ENCODE measurements at places on chromosomes 16 and 17.
A peak's percentile ranks its signal among the peaks of the same experiment; 100 is the strongest.

GRCh38 chr17:15434956-15435355 is 32.5 kb downstream of the CDRT4 start:
- no peak for DNase-seq

GRCh38 chr16:4123616-4124300 is 7.5 kb upstream of the ADCY9 start:
- no peak for DNase-seq

GRCh38 chr17:57166803-57167202 is 81.8 kb downstream of the AKAP1 start:
- DNase-seq, result no peak

- no peak for DNase-seq
Observed at GRCh38 chr17:64533784-64534183, 27.0 kb downstream of the CEP95 start.

DNA sequence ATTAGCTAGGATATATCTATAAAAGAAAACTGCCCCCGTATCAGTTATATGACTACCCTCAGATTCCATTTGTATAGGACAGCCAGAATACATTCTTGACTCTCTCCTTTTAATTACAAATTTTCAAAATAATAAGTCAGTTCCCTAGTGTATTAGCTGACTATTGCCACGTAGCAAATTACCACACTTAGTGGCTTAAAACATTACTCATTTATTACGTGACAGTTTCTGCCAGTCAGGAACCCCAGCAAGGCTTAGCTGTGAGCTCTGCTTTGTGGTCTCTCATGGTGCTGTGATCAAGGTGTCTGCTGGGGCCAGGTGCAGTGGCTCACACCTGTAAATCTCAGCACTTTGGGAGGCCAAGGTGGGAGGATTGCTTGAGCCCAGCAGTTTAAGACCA is 13.9 kb upstream of the SCNN1B start:
- no peak for DNase-seq

DNA sequence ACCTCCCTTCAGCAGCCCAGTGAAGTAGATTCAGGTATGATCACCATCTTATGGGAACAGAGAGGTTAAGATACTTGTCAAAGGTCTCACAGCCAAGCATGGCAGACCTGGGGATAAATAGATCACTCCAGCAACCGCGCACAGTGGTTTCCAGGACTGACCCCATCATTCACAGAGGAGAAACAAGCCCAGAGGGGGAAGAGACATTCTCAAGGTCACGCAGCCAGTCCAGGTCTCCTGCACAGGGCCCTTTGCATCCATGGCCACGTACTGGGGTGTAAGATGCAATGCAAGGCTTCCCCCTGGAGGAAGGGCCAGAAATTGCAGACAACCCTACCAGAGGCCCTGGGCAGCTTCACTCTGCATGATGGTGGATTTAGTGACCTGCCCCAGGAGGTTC is 19.9 kb downstream of the TLE7 start:
- no peak for DNase-seq

DNA sequence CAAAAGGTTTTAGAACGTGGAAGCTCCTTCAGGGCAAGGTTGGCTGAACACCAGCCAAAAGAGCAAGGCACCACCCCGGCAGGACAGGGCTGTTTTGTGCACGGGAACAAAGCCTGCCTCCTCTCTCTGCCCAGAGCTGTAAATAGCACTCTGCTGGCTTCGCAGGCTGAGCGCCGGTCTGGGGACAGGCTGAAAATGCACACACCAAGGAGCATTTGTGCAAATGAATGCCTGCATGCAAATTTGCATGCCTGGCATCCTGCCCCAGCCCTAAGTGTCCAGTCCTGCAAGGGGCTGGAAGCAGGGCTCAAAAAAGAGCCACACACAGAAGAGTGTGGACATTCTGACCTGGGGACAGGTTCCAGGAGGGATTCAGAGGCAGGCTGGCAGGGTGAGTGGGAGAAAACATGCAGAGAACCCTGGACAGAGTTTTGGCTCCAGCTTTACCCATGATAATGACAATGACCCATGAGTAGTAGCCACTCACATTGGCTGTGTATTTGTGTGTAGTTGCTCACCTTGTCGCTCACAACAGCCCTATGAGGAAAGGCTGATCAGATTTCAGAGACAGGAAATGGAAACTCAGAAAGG is 11.7 kb downstream of the ABAT start:
- no peak for DNase-seq

DNA sequence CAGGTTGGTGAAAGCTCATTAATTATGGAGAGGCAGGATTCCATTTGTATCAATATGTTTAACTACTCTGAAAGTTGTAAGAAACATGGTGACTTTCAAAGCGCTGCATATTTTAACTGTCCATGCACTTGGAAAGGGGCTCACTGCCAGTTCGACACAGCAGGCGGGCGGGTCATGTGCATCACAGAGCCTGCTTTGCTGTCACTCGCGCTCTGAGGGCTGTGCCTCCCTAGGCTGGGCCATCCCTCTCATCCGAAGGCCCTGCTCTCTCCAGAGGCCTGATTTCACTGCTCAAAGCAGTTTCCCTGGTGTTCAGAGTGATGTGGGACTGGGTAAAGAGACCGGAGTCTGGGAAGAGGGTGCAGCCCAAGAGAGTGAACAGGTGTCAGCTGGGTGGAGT is 422.0 kb upstream of the MON1B start:
- DNase-seq, result no peak

DNA sequence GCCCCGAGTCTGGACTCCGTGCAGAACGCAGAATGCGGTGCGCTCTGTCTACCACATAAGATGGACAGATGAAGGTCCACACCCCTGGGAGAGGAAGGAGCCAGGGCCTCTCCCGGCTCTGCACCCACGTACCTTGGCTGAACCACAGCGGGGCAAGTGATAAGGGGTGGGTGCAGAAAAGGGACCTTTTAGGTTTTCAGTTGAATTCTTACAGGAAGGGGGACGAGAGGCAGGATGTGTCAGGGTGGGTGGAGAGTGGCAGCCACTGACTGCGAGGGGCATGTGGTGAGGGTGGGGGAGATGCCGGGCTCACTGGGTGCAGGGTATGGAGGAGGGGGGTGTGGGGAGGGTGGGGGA is 372 bp downstream of the CD300A start:
- peak; percentile 39 for DNase-seq

GRCh38 chr16:21163576-21163975 is 5.1 kb downstream of the LDAF1 start:
- no peak for DNase-seq

DNA sequence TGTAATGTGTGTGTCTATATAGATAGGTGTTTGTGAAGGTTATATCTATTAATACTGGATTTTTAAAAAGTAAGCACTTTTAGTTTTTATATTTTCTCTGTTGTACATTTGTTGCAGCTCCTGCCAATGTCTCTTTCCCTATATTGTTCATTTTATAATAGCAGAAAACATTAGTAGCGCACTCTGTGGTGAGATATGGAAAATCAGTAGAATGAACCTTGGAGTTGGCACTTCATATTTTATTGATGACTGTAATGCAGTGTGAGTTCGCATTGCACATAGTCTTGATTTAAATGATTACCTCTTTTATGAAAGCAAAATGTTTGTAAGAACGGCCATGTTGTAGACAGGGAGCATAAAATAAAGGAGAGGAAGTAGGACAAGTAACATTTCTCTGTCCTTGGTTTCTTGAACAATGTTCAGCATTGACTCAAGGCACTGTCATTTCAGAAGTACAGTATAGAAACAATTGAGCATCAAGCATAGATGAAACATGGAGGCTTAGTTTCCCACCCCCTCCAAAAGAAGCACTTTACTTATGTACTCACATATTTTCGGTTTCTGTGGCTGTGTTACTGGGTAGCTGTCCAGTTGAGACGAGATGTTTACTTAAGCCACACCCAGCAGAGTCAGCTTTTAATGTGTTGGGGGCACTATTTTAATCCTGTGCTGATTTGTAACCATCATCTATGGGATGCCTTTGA is 74.0 kb downstream of the TANC2 start:
- DNase-seq, result no peak

- DNase-seq, result no peak
Observed at GRCh38 chr16:970386-970765, 408 bp downstream of the LMF1 start.

DNA sequence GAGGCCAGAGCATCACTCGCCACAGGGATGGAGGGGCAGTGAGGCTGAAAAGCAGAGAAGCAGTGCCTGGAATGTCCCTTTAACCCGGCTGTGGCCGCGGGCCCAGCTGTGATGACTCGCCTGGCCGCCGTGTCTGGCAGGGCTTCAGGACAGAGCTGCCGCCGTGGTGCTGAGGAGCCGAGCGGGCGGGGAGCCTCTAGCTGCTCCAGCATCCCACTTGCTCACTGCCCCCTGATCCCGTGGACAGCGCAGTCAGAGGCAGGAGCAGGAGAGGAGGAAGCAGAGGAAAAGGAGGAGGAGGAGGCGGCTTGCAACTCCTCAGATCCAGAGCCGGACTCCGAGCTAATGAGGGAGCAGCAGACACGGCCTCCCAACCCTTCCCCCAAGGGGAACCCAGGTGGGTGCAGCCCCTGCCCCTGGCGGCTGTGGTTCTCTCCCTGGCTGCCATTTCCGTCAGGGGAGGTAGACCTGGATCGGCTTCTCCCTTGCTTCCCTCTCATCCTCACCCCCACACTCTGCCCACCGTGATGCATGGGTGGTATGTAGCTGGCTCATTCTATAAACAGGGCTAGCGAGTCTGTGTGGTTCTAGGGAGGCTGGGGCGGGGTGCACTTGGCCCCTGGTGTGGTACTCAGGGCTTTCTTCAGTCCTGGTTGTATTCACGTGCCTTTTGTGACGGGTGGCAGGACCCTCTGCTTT is 165.7 kb downstream of the CMIP start:
- DNase-seq, result no peak

DNA sequence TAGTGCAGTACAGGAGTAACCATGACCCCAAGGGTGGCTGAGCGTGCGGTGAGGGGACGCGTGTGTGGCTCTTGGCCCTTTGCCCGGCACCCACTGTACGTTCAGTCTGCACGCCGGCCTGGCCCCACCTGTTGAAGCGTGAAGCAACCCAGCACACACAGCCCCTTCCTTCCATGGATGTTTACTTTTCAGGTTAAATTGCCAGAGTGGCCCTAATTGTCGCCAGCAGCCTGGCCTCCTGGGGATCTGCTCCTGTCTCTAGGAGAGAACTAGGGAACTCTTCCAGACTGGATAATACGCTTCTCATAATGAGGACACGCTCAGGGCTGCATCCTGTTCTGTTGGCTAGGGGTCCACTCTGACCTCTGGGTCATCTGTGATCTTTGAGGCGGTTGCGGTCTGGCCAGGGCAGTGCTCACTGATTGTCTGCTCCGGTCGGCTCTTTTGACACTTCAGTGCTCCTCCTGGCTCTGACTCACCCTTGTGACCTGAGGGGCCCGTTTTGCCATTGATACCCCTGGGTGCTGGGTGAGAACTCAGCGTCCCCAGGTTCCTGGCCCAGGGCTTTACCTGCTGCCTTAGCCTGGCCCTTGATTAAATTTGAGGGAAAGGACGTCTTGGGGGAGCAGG is 27.7 kb downstream of the TPSG1 start:
- DNase-seq, result no peak

DNA sequence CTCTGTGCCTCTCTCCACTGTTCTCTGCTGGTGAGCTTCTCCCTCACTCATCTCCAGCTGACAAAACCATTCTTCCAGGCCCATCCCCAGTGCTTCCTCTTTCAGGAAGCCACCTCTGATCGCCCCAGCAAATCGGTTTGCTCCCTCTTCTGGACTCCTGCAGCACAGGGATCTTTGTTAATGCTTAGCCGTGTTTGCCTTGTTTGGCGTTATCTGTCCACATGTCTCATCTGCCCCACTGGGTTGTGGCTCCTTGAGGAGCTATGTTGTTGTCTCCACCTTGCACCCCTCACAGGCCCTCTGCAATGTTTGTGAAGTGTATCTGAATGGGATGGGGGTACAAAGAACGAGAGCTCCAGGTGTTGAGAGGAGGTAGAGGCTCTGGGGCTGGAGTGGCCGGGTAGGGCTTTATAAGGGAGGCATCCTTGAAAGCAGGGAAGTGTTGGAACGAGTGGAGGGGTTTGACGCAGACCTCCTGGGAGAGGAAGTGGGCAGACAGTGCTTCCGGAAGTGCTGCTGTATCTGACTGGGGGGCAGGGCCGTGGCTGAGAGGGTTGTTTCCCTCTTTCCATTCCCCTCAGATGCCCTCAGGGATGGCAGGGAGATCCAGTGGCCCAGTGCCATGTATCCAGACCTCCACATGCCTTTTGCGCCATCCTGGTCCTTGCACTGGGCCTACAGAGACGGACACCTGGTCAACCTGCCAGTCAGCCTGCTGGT is 27.8 kb downstream of the CASKIN2 start:
- DNase-seq, result peak; percentile 18

GRCh38 chr16:23132775-23133463 is 16.3 kb downstream of the USP31 start:
- no peak for DNase-seq
